ENCODE measurements at places on chromosomes 5 and 9.

DNA sequence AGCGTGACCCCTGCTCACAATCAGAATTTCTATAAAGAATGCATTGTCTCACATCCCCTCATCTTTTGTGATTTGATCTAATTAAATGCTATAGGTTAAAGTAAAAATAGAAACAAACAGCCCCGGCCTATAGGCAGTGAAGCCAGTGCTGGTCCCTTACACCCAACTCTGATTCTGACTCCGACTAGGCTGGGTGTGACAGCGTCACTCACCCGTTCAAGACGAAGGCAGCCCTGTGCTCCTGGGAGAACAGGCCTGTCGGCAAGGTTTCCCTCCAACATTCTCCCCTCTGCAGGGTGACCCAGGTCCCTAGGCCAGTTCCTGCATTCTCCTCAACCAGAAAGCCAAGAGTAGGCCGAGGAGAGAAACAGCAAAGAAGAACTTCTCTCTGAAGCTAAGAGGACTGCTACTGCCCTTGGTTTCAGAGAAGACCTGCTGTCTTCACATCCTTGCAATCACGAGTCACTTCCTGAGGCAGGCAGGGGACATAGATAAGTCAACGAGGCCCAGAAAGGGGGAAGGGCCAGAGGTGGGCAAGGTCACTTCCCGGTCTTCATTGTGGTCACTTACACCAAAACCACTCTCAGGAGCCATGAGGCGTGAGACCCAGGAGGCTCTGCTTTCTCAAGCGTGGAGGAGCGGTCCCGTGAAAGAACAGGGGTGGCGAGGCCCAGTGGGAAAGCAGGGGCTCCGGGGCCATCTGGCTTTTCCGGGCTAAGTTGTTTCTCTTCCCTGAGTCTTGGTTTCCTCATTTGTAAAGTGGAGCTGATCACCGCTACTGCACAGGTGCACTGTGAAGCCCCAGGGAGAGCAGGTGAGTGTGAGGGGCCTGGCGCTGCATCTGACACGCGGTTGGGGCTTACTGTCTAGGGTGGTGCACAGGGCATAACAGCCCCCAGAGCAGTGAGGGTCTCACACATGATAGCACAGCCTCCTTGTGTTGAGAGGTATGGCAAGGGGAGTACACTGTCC, 200.8 kb downstream of the CRB2 start:
- peak; percentile 9 for DNase-seq

DNA sequence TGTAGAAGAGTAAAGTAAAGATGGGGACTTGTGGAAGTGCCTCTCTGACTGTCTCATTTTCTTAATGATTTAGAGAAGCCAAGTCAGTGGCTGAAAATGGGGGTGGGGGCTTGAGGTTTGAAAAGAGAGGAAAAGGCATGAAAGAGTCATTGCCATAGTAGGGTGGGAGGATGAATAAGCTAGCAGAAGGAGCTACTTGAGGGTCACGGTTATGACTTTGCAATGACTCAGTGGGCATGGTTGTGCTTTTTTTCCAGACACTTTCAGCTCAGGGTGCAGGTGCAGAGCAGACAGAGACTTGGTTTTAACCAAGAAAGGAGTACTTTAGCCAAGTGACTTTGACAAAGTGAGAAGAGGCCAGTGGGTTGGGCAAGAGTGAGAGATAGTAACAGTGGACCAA, 117.8 kb downstream of the PTTG1 start:
- DNase-seq: peak; percentile 12

- DNase-seq: peak; percentile 82
These were observed 572 bp downstream of the NR4A3 start for GRCh38 chr9:99822109-99822805.

DNA sequence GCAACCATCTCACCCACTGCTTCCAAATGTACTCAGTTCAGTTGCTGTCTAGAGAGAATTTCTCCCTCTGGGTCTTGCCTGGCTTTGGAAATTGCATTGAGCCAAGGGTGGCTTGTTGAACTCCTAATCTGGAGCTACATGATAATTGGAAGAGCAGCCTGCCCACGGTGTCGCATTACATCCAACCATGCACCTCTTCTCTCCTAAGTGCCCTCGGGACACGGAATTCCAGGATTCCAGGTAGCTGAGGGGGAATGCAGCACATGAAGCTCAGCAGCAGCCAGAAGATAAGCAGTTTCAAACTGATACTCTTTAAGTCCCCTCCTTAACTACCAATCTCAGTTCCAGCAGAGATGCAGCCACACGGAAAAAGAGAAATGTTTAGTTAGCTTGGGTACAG, 509.4 kb upstream of the KLF4 start:
- DNase-seq: no peak

- peak; percentile 79 for DNase-seq
These were observed 5.7 kb downstream of the MEGF10 start for GRCh38 chr5:127296321-127296720.

- DNase-seq: no peak
These were observed 304.6 kb upstream of the DMRT1 start for GRCh38 chr9:536597-537511.

- no peak for DNase-seq
These were observed 77.3 kb downstream of the SEMA4D start for GRCh38 chr9:89420397-89421178.

DNA sequence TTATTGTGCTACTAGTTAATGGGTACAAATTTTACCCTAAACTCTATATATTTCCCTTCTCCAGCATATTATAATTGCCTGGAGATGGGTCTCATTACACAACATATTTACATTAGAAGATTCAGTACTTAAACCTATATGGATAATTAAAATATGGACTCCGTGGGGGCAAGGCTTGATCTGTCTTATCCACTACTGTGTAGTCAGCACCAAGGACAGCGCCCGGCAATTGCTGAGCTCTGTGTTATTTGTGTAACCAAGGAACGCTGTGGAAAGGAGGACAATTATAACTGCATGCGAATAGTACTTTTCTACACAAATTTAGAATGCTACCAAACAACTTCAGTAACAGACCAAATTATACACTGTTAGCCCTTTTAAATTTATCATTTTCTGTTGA, 77.7 kb downstream of the DNAH5 start:
- peak; percentile 55 for DNase-seq

DNA sequence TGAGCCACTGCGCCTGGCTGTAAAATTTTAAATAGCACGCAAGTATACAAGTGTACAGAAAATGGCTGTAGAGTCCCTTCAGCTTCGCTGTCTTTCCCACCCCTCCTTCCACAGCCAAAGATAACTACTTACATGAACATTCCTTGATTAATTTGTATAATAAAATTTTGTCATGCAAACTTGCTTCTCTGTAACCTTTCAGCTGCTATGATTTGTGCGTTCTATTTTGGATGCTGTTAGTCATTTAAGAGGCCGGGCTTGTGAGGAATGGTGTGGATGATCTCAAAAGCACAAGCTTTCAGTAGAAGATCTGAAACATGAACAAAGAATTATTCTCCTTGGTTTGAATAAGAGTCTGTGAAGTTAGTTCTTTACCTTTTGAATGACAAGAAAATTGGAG, 115.0 kb upstream of the TLE1 start:
- DNase-seq: peak; percentile 72

DNA sequence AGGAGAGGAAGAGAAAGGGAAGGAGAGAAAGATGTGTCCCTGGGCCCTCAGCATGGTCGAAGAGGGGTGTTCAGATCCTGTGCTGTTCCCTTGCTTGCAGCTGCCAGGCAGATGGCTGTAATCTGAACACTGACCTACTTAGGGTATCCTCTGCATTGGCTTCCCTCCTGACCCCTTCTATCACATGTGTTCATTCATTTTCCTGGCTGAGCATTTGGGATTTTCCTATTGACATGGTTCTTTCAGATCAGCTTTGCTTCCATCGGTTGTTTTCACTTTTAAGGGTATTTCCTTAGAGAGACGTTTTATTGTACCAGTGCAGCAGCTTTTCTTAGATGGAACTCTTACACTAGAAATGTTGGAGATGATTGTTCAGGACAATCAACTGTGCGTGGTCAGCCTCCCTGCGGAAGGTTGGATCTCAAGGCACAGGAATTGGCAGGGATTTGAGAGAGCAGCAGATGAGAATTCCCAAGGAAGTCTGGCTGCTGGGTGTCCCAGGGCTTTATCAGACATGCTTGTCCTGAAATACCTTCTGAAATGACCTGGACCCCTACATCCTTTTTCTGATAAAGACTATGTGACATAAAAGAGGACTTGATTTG, 26.0 kb downstream of the ACTBL2 start:
- no peak for DNase-seq

Measured in GM23248 (cell line).